ENCODE measurements at places on chromosomes 6 and 20. TPM values are rescaled to one million over a fixed set of nuclear protein-coding genes. Genes with fewer than 3 reads are reported as not detected.

GTSF1L gene
- total RNA-seq = not detected

SNAP25 gene
- 0.15 TPM for total RNA-seq

GABRR1 gene
- not detected for total RNA-seq

SCUBE3 gene
- total RNA-seq = 0.06 TPM

RRAGD gene
- total RNA-seq = 13.6 TPM

MCCD1 gene
- not detected for total RNA-seq

FERMT1 gene
- total RNA-seq = 0.44 TPM

RIMS4 gene
- total RNA-seq = not detected

ABCC10 gene
- 36.0 TPM for total RNA-seq

C6orf52 gene
- total RNA-seq = 5.5 TPM

BNIP5 gene
- total RNA-seq = not detected

NFS1 gene
- 38.9 TPM for total RNA-seq

IDH3B gene
- total RNA-seq = 137 TPM

COL9A3 gene
- not detected for total RNA-seq

C4A gene
- 3.0 TPM for total RNA-seq

POU5F1 gene
- not detected for total RNA-seq

SLC2A10 gene
- total RNA-seq = 0.04 TPM

DNMT3B gene
- total RNA-seq = 1.3 TPM

PACSIN1 gene
- total RNA-seq = 0.13 TPM

SLC22A16 gene
- not detected for total RNA-seq

SCRT2 gene
- not detected for total RNA-seq

PEX6 gene
- total RNA-seq = 19.4 TPM

ANKRD66 gene
- not detected for total RNA-seq

NKAPL gene
- 0.40 TPM for total RNA-seq

ADGRF1 gene
- not detected for total RNA-seq
